ENCODE measurements at places on chromosomes 11 and 22.

DNA sequence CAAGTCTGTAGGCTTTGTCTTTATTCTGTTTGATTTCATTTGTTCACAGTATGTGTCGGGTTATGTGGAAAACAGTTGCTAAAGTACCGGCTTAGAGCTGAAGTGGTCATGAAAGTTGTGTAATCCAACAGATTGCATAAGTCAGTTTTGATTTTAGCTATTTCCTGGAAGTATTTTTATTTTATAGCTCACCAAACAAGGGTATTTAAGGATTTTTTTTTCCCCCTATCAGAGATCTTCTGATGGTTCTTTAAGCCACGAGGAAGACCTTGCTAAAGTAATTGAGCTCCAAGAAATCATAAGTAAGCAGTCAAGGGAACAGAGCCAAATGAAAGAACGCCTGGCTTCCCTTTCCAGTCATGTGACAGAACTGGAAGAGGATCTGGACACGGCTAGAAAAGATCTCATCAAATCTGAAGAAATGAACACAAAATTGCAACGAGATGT, 55.9 kb downstream of the PPFIA1 start:
- no peak for DNase-seq

GRCh38 chr22:44889255-44889878, 120.4 kb downstream of the PHF21B start:
- DNase-seq, result no peak

DNA sequence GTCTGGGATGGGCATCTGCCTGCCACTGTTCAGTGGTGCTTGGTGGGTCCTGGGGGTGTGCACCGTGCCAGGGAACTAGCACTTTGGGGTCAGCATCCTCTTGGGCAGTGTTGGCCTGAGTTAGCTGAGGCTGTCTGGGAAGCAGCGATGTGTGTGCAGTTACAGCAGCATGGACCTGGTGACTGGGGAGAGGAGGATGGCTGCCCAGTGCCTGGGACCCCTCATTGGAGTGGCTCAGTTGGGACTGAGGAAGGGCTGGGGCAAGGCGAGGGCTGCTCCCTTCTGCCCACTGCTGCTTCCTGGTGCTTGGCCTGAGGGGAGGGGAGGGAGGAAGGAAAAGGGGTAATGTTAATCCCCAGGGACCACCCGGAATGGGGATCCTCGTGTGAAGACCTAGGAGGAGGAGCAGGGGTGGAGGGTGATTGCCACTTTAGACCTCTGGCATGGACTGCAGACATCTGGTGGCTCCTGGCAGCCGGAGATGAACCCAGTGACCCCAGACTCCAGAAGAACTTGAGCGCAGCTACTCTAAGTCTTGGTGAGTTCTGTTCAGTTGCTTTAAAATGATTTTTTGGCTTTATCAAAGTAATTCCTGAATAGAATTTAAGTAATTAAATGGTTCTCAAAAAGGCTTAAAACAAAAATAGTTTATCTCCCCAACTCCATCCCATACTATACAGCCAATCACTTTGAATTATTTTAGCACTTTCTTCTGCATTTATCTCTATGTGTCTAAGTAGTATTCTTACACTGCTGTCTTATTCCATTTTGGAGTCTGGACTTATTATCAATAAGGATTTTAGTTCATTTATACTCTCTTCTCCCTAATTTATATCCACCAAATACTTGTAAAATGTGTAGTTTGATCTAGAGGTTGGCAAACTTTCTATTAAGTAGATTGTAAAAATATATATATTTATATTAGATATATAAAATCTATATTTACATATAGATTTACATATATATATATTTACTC, 15.4 kb upstream of the TMEM191C start:
- no peak for DNase-seq

GRCh38 chr22:43013355-43014315, 1.3 kb downstream of the PACSIN2 start:
- no peak for DNase-seq

DNA sequence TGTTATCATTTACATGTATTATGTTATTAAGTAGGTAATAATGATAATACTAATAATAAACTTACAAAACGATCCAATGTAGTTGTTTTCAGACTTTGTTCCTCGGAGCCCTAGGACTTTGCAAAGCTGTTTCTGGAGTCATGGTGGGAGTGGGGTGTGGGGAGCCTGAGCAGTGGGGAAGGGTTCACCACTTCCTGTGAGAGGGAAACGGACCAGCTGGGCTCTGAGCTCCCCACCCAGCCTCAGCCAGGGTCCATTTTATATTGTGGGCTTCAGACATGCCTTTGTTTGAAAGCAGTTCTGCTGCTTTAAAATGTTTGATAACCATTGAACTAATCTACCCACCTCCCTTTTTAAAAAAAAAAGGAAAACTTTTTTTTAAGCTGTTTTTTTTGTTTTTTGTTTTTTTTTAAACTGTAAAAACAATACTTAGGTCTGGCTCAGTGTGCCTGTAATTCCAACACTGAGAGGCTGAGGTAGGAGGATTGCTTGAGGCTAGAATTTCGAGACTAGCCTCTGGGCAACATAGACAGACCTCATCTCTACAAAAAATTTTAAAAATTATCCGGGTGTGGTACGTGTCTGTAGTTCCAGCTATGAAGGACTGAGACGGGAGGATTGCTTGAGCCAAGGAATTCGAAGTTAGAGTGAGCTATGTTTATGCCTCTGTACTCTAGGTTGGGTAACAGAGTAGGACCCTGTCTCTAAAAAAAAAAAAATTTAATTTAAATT, 7.0 kb downstream of the SERPING1 start:
- DNase-seq, result no peak

GRCh38 chr22:23279781-23280180, 99.5 kb downstream of the BCR start:
- no peak for DNase-seq

DNA sequence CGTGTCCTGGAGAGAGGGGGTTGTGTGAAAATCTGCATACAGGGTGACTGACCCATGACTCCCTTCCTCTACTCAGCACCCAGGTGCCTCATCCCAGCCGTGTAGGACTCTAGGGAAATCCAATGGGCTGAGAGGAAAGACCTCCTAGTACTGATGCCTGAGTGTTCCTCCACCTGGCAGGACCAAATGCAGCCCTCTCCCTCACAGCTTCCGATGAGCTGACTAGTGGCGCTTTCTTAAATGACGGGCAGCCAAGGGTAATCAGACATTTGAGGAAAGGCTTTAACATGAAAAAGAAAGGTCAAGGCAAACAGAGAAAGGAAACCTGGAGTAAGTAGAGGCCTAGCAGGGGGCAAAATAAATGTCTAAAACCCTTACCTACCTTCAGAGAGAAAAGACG, 5.0 kb upstream of the KCNJ1 start:
- DNase-seq, result no peak

GRCh38 chr11:70324376-70325115, 54.1 kb downstream of the PPFIA1 start:
- DNase-seq, result no peak

- DNase-seq, result no peak
These were observed 434.3 kb downstream of the RAB38 start for GRCh38 chr11:87740968-87741367.

- DNase-seq, result peak; percentile 90
These were observed at the start of gene TFIP11 for GRCh38 chr22:26512149-26512793. Gene TFIP11 (minus strand): TSS chr22:26512473. CDS start chr22:26510272, 2,201 bp downstream.

DNA sequence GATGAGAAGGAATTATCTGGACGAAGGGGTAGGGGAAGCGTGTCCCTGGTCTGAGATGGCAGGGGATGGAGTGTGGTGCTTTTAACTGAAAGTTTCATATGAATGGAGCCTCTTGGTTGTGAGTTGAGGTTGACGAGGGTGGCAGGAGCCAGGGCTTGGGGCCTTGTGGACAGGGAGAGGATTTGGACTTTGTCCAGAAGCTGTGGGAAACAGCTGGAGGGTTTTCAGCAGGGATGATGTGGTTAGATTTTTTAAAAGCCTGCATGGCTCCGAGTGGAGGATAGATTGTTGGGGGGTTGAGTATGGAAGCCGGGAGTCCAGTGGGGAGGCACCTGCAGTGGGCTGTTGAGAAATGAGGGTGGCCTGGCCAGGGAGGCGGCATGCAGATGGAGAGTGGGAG, 24.8 kb downstream of the MYO7A start:
- no peak for DNase-seq

- no peak for DNase-seq
These were observed 3.0 kb upstream of the PACSIN3 start for GRCh38 chr11:47189100-47189834.

GRCh38 chr22:30830907-30831306, 136.2 kb downstream of the OSBP2 start:
- no peak for DNase-seq

DNA sequence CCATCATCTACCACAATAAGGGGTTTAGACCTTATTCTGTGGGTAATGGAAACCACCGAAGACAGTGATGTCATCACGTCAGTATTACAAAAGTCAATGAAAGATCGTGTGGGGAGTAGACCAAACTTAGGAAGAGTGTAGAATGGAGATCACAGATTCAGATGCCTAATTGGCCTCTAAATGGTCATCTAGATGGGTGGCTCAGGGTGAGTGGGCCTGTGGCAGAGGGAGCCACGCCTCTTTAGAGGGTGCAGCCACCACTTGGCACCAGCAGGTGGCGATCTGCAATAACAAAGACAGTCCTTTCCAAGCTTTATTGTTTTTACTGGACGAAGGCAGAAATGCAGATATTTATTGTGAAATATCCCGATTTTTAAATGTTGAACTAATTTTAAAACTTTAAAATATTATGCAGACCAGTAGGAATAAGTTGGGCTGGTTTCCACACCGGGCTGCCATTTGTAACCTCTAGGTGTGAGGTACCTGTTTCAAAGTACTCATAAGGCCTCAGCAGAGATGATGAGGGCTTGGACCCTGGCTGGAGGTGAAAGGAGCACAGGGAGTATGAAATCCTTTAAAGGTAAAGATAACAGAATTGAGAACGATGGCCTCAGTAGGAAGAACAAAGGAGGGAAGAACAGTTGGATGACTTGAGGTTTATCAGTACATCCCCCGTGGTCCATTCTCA, 222.0 kb downstream of the DBX1 start:
- DNase-seq, result no peak

DNA sequence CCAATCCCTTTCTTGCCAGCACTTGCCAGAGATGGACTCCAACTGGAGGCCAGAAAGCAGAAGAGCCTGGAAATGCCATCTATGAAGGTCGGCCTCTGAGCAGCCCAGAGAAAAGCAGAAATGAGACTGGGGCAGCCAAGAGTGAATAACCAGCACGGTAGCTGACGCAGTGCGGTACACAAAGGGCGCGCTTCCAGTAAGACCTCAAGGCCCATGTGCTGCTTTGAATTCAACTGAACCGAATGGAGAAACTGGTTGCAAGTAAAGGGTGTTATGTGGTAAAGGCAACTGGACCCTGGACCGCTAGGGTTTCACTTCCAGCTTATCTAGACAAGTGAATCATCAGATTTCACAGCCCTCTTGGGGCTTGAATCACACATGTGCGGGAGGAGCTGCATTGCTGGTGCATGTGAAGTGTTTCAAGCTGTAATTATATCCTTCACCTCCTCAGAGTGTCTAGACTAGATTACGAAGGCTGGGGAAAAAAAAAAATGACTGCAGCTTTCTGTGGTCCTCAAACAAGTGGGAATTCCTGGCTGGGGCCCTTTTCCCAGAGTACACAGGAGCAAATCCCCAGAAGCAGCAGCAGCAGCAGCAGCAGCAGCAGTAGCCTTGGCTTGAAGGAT, 128.9 kb downstream of the CCDC34 start:
- no peak for DNase-seq

DNA sequence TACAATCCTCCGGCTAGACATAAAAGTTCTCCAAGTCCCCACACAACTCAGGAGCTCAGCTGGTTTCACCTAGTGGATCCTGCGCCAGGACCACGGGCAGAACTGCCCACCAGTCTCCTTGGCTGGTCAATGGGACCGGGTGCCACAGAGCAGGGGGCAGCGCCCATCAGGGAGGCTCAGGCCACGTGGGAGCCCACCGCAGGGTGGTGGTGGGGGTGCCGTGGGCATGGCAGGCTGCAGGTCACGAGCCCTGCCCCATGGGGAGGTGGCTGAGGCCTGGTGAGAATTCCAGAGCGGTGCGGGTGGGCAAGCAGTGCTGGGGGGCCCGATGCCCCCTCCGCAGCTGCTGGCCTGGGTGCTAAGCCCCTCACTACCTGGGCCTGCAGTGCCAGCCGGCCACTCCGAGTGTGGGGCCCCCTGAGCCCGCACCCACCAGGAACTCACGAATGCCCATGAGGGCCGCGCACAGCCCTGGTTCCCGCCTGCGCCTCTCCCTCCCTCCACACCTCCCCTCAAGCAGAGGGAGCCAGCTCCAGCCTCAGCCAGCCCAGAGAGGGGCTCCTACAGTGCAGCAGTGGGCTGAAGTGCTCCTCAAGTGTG, 1091.9 kb upstream of the TENM4 start:
- no peak for DNase-seq

- no peak for DNase-seq
These were observed 145.7 kb upstream of the B3GAT1 start for GRCh38 chr11:134557571-134558257.

- DNase-seq, result no peak
These were observed 8.4 kb upstream of the CCKBR start for GRCh38 chr11:6251120-6251733.

- DNase-seq, result no peak
These were observed 108.4 kb downstream of the ZBTB16 start for GRCh38 chr11:114167771-114168448.

DNA sequence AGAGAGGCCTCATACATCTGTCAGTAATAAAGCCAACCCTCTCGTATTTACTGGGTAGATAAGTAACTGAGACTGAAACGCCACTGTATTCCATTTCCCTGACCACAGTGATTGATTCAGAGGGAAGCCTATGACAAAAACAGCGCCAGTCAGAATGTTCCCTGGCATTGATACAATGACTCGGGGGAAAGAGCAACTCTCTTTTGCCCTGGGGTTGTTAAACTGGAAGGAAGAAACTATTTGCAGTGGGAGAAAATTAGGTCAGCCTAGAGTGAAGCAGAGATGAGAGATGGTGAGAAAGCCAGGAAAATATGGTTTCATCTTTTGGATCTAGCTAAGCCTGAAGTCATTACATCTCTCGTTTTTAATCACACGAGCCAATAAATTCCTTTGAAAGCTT, 48.6 kb upstream of the RBFOX2 start:
- DNase-seq, result no peak

DNA sequence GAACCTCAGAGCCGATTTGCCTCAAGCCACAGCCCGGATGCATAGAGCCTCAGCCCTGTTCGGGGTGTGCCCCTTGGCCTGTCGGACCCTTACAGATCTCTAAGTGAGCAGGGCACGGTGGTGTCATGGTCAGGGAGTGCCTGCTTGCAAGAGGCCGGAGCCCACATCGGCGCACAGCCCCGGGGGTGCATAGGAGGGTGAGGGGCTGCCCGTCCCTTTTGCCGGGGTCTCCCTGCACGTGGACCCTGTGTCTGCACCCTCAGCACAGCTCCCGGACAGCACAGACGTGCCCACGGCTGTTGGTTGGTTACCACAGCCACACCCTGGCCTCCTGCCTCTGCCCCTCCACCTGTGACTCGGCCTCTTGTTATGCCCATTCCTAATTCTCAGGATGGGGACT, 6.5 kb downstream of the RAB36 start:
- DNase-seq, result no peak

DNA sequence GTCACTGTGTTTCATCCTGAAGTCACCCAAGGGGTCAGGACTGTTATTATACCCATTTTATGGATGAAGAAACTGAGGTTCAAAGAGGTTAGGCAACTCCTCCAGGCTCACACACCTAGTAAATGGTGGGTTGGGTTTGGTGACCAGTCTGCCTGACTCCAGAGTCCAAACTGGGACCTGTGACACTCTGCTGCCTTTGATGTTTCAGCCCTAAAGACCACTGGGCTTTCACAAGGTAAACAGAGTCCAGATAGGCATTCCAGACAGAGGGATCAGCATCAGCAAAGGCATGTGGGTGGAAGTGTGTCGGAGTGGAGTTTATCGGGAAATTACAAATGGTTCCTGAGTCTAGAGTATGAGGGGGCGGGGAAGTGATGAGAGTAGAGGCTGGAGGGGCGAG, 38.5 kb downstream of the MICAL2 start:
- no peak for DNase-seq
